ENCODE measurements at places on chromosomes 5 and 9. TPM values are rescaled to one million over a fixed set of nuclear protein-coding genes. Genes with fewer than 3 reads are reported as not detected.

DNA sequence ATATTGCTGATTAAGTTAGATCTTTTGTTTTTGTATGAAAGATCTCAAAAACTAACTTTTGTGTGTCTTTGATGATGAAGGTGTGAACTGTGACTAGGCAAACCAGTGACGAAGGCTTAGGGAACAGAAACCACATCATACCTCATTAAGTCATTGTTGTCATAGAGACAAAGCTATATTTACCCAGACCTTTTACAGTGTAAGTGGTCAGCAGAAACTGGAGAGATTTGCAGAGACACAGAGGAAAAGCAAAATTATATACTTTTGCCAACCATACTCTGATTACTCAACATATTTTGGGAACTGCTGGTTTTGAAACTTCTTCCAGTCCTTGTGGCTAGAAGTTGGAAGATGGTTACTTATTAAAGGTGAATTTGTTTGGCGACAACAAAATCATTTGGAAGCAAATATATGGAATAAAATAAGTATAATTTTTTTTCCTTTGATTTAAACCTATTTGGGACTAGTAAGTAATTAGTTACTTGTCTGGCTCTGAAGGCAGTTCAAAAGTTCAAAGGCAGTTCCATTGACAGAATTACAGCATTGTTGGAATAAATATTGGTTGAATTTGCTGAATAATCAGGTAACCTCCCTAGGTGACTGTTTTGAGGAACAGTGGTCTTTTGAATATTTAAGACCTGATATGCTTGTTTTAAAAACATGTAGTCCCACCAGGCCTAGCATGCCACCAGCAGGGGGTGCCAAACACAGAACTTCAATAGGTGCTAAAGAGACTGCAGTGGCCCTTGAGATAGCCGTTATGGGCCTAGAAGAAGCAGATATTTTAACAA, 103.8 kb downstream of the RPS23 start:
- DNase-seq = no peak

DNA sequence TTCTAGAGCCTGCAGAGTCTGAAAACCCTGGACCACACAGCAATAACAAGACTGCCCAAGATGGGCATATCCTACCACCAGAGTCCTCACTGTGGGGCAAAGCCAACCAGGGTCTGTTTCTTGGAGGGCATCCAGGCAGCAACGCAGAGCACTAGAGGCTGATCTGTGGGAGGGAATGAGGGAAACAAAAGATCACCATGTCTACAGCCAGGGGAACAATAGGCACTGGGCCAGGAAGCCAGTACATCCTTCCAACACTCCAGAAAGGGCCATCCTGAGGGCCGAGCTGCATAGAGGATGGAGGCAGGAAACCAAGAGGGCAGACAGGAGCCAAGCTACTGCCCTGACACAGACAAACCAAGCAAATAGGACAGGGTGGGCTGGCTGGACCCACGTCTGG, 416.1 kb upstream of the IRX4 start:
- no peak for DNase-seq

GRCh38 chr5:54705994-54706653, 188.6 kb downstream of the SNX18 start:
- no peak for DNase-seq

GRCh38 chr9:89603767-89604665, 796 bp upstream of the GADD45G start:
- no peak for DNase-seq

DNA sequence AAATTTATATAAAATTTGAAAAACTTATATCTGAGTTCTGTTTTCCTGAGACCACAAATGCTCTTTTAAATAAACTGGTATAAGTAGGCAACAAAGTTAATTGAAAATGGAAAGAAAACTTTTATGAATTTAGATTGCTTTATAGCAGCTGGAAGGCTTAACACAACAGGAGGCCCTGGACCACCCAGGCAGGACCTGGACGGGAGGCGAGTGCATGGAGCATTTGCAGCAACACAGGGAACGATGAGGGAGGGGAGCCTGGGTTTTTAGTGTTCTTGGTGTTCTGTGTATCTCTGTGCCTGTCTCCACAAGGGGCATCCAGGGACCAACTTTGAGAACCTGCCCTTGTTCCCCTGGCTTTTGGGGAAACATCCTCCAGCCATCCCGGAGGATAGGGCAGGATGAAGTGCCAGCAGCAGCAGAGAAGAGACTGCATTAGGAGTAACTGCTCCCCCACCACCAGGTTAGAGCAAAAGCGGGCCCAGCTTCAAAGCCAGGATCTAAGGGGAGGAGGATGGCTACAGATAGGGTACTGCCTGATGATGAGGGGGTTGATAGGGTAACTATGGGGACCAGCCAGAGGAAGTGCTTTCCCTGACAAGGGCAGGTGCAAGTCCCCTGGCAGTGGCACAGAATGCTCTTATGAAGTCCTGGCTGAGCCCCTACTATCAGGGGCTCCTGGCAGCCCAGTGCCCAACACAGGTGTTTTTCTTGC, 6.7 kb upstream of the SPATA31E1 start:
- DNase-seq = no peak

GRCh38 chr9:135228983-135229625, 141.6 kb downstream of the OLFM1 start:
- no peak for DNase-seq

GRCh38 chr9:112013266-112013665, 116.7 kb downstream of the UGCG start:
- no peak for DNase-seq

- no peak for DNase-seq
Measured at GRCh38 chr9:37104183-37104889, 16.0 kb upstream of the ZCCHC7 start.

DNA sequence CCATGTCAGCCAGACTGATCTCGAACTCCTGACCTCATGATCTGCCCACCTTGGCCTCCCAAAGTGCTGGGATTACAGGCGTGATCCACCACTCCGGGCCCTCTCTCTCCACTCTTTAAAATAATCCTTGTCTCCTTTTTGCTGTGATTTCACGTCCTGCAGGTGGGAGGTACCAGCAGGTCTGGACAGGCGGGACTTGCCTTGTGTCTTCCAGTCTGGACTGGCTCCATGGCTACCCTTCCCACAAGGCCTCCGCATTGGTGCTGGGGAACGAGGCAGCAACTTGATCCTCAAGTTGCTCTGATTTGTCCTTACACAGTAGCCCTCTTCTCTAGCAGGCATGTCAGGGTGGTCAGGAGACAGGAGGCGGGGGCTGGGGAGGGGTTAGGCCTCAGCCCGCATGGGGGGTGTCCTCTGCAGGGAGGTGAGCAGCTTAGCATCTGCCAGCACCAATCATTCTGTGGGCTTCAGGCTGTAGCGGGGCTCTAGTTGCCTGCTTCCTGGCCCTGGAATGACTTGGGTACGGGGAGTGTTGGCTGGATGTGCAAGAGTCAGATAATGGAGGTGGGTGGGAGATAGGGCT, 54.3 kb downstream of the TENT4A start:
- no peak for DNase-seq

GRCh38 chr5:109718216-109718615, 28.5 kb downstream of the MAN2A1 start:
- no peak for DNase-seq

GRCh38 chr5:132100672-132101261, 27.2 kb downstream of the CSF2 start:
- DNase-seq = no peak

DNA sequence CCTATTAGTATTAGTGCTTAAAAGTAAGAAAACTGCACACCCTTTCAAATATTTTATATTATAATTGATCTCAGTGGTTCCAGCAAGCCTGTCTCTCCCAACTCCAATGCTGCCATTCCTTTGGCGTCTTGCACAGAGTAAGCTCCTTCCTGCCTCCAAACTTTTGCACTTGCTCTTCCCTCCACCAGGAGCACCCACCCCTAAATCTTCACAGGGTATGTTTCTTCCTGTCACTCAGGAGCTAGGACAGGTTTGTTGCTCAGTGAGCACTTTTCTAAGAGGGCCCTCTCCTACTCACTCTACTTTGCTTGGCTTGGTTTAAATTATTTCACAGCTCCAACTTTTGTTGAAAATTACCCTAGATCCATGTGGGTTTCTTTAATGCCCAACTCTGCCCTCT, 189.1 kb upstream of the ADRA1B start:
- DNase-seq = no peak

DNA sequence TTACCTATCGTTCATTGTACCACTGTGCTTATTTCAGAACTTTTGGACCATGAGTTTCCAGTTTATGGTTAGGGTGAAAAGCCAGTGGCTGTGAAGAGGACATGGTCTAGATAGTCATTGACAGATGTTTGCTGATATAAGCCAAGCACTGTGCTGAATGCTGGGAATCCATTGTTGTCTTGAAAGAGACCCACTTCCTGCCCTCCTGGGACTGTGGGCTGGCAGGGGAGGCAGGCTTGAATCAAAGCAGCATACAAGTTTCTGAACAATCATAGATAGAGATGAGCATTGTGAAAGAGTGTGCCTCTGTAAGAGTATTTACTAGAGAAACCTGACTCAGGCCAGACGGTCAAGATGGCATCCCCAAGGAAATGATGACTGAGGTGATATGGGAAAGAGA, 73.4 kb downstream of the NMUR2 start:
- DNase-seq = no peak

DNA sequence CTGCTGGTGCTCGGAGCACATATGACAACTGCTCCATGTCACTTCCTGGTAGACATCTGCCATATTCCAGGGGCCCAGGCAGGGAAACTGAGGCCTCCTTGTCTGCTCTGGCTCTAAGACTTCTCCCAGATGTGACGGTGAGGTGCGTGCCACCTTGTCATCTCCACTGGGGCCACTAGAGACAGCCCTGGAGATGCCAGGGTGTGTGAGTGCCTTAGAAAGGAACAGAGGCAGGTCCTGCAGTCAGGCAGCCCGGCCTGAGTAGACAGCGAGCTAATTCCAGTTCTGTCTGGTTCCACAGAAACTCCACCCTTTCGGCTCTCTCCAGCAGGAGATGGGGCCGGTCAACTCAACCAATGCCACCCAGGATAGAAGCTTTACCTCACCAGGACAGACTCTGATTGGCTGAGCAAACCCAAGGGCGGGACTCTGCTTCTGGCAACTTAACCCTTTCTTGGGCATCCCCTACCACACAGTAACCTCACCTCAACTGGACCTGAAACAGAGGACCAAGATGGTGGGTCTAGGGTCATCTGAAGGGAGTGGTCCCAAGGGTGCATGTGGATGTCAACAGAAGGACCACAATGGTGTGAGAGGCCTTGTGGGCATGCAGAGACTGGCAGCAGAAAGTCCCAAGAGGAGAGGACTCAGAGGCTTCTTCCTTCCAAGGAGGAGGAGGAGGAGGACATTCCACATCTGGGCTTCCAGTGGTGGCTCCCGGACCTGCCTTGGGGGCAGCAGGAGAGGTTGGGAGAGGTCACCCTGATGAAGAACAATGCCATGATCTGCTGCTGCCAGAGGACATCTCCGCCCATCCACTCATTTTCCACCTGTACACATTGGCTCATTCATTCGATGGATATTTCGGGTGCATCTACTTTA, 77.7 kb downstream of the RGS3 start:
- DNase-seq = no peak

DNA sequence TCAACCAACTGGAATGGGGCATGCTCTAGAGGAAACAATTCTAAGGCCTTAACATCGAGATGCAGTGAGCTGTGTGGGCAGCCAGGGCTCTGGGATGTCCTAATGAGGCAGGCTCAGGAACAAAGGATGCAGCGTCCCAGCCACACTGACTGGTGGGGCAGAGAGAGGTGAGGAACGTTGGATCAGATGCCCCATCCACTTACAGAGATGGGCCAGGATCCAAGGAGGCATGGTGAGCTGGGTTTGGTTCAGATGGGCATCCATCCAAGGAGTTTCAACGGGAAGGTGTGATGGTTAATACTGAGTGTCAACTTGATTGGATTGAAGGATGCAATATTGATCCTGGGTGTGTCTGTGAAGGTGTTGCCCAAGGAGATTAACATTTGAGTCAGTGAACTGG, 15.5 kb upstream of the MARCHF6 start:
- DNase-seq = no peak

GRCh38 chr5:53403291-53403690, 77.1 kb upstream of the FST start:
- DNase-seq = no peak

The PCDHA4 gene
- 0.35 TPM for total RNA-seq

The GMCL2 gene
- not detected for total RNA-seq

The CCDC192 gene
- total RNA-seq = not detected

The GABRA6 gene
- not detected for total RNA-seq

The IRX1 gene
- not detected for total RNA-seq

The TGFBR1 gene
- total RNA-seq = 34.3 TPM

The IDNK gene
- 2.6 TPM for total RNA-seq

The C9orf50 gene
- total RNA-seq = not detected

The TSPAN17 gene
- 16.4 TPM for total RNA-seq

The GABRA1 gene
- total RNA-seq = not detected

Measured in esophagus squamous epithelium (tissue), 5 donors.